HepG2 (cell line): ENCODE measurements at places on chromosomes 5 and 9. TPM values are rescaled to one million over a fixed set of nuclear protein-coding genes. Genes with fewer than 3 reads are reported as not detected.
A peak's percentile ranks its signal among the peaks of the same experiment; 100 is the strongest.

The EIF4E1B gene
- not detected in 2 replicates for total RNA-seq

The CNTFR gene
- not detected in 2 replicates for total RNA-seq

The WNK2 gene
- total RNA-seq, result 10.5 and 16.6 TPM in 2 replicates

The CTNNAL1 gene
- total RNA-seq, result 162 and 227 TPM in 2 replicates

The ITGA1 gene
- total RNA-seq, result 11.6 and 23.1 TPM in 2 replicates

The BARHL1 gene
- total RNA-seq, result not detected in 2 replicates

The IL13 gene
- total RNA-seq, result not detected in 2 replicates

The HINT2 gene
- 51.4 and 56.2 TPM in 2 replicates for total RNA-seq

The LCN9 gene
- not detected in 2 replicates for total RNA-seq

The ANKRD55 gene
- total RNA-seq, result 0.11 and 0.31 TPM in 2 replicates

DNA sequence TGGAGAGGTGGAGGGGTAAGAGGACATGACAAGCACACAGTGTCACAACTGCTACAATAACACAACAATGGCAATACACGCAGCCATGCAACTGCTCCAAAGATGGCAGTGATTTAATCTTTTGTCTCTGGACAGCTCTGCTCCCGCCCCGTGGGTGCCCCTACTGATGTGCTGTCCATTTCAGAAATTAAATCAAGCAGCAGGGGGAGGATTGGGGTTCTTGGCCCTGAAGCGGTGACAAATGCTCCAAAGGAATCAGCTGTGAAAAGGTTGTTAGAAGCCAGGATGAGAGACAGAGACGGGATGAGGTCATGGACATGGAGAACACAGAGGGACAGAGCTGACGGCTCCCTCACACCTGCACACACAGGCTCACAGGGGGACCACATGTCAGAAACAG, 22.6 kb downstream of the CNTFR start:
- DNase-seq, result no peak

DNA sequence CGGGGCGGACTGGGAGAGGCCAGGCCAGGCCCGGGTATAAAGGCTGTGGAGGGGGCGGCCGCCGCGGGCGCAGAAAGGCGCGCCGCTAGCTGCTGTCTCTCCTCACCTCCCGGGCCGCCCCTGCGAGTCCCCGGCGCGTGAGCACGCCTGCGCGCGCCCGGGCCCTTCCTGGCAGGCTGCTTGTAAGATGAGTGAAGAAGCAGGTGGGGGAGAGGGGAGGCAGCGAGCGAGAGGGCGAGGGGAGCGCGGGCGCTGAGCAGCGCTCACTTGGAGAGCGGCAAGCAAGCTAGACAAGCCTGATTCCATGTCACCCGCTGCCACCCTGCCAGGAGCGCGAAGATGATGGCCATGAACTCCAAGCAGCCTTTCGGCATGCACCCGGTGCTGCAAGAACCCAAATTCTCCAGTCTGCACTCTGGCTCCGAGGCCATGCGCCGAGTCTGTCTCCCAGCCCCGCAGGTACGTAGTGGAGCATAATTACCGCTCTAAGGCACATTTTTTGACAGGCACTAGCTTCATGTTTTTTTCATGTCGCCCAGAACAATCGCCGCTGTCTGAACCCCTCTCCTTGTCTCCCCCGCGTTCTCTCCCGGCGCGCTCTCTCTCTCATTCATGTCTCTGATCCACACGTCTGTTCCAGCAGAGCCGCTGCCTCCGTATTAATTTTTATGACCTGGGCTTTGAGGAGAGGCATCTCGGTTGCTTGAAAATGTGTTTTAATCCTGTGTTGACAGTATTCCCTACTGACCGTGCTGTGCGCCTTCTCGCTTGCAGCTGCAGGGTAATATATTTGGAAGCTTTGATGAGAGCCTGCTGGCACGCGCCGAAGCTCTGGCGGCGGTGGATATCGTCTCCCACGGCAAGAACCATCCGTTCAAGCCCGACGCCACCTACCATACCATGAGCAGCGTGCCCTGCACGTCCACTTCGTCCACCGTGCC, at the start of gene POU4F3:
TSS of gene POU4F3 (plus strand) at position 66 of the 941 bp plus-strand sequence. CDS start at position 340, 274 bp downstream.
- DNase-seq, result no peak

DNA sequence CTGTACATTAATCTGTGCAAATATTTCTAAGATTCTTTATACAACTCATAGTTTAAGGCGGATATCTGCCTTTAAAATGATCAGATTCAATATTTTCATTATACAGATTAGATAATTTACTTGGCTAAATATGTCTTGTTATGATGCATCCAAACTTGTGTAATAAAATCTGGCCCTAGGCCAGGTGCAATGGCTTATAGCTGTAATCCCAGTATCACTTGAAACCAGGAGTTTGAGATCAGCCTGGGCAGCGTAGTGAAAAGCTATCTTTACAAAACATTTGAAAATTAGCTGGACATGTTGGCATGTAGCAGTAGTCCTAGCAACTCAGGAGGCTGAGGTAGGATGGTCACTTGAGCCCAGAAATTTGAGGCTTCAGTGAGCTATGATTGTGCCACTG, 2002.2 kb upstream of the ACO1 start:
- no peak for DNase-seq

- DNase-seq, result no peak
These were observed 97.2 kb downstream of the RALGPS1 start for GRCh38 chr9:127011772-127012171.

DNA sequence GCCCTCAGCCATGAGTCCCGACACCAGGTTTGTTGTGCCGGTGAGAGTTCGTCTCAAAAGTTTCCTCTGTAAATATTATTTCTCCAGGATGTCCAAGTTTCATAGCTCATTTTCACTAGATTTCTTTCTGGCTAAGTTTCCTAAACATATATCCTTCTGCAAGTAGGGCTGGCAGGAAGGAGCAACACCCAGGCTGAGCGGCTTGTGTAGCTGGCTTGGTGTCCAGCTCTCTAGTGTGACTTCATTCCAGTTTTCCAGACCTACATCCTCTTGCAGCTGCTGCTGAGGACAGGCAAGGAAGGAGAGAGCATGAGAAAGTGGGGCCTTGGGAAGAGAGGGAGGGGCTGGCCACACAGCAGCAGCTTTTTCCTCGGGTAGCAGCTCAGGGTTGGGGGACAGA, 80.3 kb downstream of the FGF1 start:
- DNase-seq, result no peak

DNA sequence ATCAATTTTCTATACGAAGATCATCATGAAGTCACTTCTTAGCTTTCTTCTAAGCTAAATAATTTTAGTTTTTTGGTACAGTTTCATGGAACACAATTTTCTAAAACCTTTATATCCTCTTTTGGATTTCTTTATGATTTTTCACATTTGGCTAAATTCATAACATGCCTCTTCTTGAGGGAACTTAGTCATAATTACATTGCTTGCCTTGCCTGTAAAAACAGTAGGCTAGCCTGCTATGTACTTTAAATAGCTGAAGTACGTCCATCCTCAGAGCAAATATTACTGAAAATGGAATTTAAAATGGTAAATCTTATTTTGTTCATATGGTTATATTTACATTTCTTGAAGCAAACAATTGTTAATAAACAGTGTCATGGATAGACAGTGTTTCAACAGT, 225.0 kb downstream of the VPS13A start:
- no peak for DNase-seq

- no peak for DNase-seq
These were observed 232.1 kb upstream of the PIK3R1 start for GRCh38 chr5:67983251-67984110.

DNA sequence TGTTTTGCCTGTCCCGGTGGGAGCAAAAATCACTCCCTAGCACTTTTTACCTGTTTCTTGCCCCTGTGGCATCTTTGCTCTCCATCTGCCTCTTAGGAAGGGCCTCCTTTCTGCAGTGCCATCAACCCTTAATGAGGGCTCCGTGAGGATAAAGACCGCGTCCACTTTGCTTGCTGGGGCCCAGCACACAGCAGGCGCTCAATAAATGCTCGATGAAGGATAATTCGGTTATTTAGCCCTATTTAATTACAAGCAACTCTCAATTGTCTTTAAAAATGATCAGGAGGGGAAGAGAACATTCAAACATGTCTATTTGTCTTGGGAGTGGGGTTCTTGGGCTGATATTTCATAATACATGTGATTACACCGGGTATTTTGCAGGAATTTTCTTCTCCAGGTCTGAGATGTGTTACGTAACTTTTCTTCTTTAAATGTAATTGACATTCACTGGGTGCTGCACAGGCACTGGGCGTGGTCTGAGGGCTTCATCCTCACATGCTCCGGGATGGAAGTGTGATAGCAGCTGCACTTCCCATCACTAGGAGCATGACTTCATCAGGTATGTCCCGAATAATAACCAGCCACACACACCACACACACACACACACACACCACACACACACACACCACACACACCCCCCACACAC, 19.8 kb upstream of the NTNG2 start:
- no peak for DNase-seq

DNA sequence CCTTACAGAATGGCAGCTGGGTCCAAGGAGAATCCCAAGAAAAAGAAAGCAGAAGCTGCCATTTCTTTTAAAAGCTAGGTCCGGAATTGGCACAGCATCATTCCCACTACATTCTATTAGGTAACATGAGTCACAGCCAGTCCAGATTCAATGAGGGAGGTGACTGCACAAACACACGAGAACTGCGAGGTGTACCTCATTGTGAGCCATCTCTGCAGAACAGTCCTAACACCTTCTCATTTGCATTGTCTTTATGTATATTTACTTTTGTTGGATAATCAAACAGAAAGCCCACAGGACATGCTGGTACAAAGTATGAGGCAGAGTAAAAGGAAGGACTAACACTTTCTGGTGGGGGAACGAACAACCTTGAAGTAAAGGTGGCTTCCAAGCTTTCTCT, 14.6 kb upstream of the HABP4 start:
- DNase-seq, result peak; percentile 55

- no peak for DNase-seq
These were observed 21.1 kb downstream of the PDE8B start for GRCh38 chr5:77231471-77232138.

GRCh38 chr5:172733131-172733973, 37.6 kb downstream of the DUSP1 start:
- DNase-seq, result peak; percentile 51

- no peak for DNase-seq
These were observed 172.9 kb upstream of the SMIM23 start for GRCh38 chr5:171612749-171613148.

DNA sequence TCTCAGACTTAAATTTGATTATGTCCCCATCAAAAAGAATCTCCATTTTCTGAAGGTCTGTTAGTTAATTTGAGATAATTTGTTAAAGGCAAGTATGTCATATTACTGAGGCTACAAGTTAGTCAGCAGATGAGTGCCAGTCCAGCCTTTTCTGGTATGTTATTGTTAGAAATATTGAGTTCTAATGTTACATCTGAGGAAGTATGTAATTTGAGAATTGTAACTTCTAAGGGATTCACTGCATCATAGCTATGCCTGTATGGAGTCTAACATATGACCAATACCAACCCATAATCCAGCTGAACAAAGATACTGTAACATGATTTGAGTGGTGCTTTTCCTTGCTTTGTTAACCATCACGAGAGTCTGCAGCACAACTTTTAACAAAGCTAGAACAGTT, 13.9 kb downstream of the SLC23A1 start:
- DNase-seq, result no peak

DNA sequence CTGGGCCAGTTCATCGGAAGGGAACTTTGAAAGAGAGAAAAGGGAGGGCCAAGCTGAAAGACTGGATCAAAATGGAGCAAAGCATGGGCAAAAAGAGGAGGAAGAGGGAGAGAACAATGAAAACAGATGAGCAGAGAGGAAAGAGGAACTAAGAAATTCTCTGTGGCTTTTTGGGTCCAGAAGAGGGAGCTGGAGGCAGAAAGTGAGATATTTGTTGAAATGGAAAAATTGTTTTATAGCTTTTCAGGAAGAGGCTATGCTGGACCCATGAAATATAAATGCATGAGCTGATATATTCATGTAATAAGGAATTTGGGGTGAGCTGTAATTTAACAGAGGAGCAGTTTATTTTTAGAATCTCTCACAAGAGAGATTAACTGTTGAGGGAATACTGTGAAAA, 457.3 kb downstream of the DMAC1 start:
- no peak for DNase-seq

DNA sequence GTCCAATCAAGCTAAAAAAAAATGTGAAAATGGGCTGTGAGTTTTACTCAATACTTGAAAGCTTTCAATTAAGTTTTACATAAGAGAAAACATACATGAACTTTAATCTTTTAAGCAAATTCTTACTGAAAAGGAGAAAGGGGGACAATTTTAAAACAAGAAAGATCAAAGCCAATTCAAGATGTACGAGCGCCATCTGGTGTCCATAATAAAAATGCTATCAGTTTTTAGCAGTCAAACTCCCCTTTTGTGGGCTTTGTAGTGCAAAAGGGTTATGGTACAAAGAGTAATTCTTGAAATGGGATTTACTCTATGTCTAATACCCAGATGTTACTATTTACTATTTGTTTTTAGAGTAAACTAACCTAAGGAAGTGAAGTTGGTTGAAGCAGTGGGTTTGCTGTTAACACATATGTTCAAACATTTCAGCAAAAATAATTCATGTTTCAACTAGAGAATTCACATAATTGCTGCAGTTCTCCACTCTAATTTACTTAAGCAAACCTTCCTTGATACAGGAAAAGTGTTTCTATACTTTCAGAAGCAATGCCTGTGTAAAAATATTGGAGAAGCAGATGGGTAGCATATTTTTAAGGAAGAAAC, 228.2 kb upstream of the TYRP1 start:
- DNase-seq, result peak; percentile 6

GRCh38 chr5:34534523-34535103, 121.5 kb upstream of the RAI14 start:
- no peak for DNase-seq

DNA sequence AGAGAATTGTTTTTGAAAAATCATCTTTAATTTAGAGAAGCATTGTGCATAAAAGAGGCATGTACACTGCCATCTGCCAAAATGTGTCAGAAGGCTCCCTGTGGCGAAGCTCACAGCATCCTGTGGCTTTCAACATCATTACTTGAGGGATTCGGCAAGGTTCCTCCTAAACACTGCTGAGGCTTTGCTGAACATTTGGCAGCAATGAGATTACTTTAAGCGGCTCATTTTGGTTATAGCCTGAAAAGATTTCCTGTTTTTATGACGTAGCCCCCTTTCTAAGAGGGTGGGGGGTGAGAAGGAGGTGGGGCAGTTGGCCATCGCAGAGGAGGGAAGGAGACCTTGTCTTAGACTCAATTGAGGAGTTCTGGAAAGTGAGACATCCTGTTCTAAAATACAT, 469.4 kb downstream of the RASEF start:
- no peak for DNase-seq

GRCh38 chr9:92518199-92518598, 17.6 kb downstream of the ECM2 start:
- no peak for DNase-seq

DNA sequence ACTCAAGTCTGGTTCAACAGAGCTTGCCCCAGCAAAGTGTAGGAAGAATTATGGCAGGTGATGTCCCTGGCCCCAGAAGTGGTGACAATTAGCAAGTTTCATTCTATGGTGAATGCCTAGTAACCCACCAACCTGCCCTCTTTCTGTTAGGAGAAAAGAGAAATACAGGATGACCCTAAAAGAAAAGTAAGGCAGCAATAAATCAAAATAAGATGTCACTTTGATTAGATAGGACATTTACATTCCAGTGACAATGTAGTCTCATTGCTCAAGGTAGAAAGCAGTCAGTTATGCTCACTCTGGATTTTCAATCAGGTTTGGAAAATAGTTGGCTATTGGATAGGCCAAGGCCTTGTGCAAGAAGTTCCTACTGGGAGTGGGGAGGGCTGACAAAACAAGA, 5.6 kb upstream of the HSPA9 start:
- DNase-seq, result no peak

- DNase-seq, result no peak
These were observed 6.8 kb upstream of the PAEP start for GRCh38 chr9:135554718-135555117.
